HS-5 (cell line): ENCODE measurements at places on chromosomes 12 and 14.

- no peak for DNase-seq
These were observed 64.1 kb downstream of the KIAA0586 start for GRCh38 chr14:58491593-58491992.

DNA sequence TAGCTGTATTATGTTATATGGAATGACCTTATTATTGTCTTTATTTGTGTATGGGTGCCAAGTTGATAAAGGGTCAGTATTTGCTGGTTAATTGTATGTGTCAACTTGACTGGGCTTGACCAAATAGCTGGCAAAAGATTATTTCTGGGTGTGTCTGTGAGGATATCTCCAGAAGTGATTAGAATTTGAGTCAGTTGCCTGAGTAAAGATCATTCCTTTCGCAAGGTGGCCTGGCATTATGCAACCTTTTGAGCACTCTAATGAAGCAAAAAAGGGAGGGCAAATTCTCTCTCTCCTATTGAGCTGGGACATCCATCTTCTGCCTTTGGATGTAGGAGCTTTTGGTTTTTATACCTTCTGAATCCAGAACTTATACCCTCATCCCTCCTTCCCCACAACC is 82.2 kb downstream of the ATXN7L3B start:
- DNase-seq: no peak

GRCh38 chr14:35161231-35161630 is 38.9 kb downstream of the PRORP start:
- no peak for DNase-seq

DNA sequence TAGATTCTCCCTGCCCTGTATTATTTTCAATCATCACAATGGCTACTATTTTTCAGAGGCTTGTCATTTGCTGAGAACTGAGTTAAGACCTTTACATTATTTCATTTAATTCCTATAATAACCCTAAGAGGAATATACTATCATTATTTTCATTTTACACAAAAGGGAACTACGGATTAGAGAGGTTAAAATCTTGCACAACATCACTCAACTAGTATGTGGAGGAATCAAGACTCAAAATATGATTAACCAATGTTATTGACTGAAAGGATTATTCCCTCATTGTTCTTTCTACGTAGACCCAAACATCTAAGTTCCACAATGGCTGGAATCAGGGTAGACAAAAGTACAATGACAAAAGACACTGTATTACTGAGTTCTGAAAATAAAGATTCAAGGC is 45.0 kb downstream of the GPR65 start:
- DNase-seq: no peak

DNA sequence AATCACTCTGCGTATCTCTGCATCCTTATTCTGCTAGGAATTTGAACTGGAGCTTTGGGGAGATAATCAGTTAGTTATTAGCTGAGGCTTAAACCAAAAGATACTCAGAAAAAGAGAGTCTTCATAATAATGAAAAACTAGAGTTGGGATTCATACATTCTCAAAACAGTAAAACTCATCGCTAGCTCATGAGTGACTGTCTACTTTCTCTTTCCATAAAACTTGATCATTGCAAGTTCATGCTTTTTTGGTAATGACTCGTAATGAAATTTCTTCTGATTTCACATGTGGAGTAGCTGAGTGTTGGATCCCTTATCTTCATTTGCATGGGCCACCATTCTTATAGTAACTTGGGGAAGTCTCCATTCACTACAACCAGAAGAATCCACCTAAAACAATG is 397.7 kb downstream of the PDZRN4 start:
- no peak for DNase-seq

DNA sequence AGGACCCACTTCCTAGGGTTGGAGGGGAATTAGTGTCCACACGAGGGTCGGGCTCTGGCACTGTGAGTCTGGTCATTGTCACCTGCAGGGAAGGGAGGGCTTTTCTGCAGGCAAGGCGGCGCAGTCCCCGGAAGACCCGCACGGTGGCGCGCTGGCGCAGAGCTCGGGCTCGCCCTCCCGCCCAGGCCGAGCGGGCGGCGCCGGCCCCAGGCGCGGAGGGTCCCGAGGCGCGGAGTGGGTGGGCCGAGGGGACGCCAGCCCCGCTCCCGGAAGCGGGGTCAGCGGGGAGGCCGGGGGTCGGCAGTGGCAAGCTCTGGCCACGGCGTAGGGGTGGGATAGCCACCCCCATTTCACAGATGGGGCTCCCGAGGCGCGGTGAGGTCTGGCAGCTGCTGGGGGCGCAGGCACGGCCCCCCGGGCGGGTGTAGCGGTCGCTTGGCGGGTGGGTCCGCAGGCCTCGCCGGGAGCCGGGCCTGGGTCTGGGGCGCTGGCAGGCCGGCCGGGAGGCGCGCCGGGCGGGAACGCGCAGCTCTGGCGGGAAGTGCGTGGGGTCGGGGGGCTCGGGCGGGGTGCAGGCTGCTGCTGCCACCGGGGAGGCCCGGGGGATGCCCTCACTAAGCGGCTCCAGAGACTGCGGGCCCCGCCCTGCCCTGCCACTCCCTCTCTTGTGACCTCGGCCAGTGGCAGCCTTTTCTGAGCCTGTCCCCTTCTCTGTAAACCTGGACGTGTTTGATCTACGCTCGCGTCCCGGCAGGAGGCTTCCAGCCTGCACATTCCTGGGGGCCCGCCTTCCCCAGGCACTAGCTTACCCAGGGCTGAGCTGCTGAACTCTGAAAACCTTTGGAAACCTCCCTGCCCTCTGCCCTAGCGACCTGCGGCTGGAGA is 46.1 kb downstream of the CYP46A1 start:
- DNase-seq: no peak

DNA sequence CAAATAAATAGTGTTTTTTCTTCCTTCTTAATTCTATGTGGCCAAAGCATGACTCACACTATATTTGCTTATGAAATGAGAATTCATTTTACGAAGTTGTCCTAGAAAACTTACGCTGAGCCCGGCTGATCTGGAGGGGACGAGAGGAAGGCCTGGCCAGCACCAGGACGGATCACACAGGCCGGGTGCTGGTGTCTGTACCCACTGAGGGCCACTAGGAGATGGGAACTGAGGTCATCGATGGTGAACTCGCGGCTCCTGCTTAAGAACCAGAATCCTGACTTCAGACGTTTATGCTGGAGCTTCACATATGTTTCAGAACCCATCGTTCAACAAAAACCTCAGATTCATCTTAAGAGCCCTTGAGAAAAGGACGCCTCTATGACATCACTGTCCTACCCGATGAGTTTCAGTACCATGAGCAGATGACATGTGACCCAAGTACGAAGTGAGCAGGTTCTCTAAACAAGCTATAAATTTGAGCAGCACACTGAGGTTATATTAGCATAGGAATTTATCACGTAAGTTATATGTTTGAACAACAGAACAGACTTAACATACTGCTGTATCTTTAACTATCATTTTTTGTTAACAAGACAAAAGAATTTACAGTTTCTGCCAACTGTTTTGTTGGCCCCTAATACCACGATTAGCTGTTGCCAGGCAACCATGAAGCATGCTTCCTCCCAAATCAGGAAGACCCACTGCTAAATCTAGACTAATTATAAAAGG is 111.9 kb downstream of the FOXN3 start:
- no peak for DNase-seq

GRCh38 chr12:53186745-53187144 is 6.0 kb upstream of the CSAD start:
- DNase-seq: no peak

DNA sequence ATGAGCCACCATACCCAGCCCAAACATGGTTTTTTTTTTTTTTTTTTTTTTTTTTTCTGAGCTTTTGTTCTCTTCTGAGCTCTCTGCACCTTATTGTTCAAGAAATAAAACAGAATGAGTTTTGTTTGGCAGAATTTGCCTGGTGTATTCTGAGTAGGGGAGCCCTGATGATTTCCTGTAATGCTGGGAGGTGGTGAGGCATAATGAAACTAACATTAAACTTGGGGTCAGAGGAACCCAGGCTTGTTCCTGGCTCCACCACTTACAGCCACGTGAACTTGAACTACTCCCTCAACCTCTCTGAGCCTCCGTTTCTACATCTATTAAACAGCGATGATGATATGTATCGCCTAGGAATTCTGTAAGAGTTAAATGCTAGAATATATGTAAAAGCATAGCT is 276.3 kb upstream of the CRY1 start:
- DNase-seq: no peak

- DNase-seq: no peak
These were observed 236.8 kb downstream of the GRIN2B start for GRCh38 chr12:13744561-13744960.

GRCh38 chr12:92235703-92236472 is 90.2 kb upstream of the BTG1 start:
- no peak for DNase-seq
